NCI-H2171 treated with DMSO at 0.1 percent for 48 hours (cell line): ENCODE measurements at places on chromosomes 2 and 18.

DNA sequence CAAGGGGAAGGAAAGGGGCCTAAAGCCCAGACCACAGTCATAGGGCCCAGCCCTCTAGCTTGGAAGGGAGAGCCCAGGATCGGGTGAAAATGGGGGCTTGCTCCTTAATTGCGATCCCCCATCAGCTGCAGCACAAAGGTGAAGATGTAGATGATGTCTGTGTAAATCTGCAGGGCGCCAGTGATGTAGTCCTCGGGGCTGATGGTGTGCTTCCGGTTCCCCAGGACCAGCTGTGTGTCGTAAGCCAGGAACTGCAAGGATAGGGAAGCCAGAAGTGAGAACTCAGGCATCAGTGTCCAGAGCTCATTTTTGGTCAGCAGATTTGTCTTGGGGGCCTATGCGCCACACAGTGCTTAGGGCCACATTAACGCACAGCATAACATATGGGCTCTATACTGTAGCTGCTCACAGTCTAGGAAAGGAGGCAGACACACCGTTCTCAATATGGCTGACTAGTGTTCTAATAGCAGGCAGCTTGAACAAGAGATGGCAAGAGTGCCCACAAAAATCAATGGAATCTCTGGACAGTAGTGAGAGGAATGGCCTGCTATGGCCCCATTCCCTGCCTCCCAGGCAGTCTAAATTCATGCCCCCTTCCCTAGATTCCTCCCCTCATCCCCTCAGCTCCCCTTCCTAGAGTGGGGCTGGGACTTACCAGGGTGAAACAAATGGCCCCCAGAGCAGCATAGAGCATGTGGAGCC is 5.2 kb downstream of the PNKD start:
- no peak for DNase-seq

- no peak for DNase-seq
Measured at GRCh38 chr2:77604953-77605929, 83.1 kb upstream of the LRRTM4 start.

GRCh38 chr2:161165266-161165665 is 5.0 kb downstream of the TANK start:
- DNase-seq: no peak

- peak; percentile 87 for DNase-seq
Measured at GRCh38 chr2:17830053-17831034, 14.1 kb downstream of the MSGN1 start.

GRCh38 chr2:7681881-7682461 is 764.8 kb downstream of the RNF144A start:
- no peak for DNase-seq
